Activated T-helper 17 cell treated with anti-CD3 and anti-CD28 coated beads, Interleukin-2, amount 50 U/mL, for 72 hours (primary cell): ENCODE measurements at places on chromosomes 16 and 17. TPM values are rescaled to one million over a fixed set of nuclear protein-coding genes. Genes with fewer than 3 reads are reported as not detected.

CENPN gene
- total RNA-seq: 51.0 TPM

HCRT gene
- not detected for total RNA-seq

DNA sequence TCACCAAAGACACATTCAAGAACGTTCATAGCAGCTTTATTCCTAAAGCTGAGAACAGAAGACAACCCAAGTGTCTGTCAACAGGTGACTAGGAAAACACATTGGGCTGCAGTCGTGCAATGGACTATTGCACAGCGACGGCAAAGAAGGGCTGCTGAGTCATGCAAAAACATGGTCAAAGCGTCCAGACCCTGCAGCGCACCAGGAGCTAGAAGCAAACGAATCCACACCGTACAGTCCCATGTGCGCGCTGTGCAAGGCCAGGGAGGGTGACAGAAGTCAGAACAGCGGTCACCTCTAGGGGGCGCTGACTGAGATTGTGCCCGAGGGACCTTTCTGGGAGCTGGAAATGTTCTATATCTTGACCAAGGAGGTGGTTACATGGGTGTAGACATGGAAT is 266.4 kb downstream of the MAF start:
- no peak for ATAC-seq

GRCh38 chr16:77793417-77793816 is 5.1 kb downstream of the VAT1L start:
- no peak for ATAC-seq

DNA sequence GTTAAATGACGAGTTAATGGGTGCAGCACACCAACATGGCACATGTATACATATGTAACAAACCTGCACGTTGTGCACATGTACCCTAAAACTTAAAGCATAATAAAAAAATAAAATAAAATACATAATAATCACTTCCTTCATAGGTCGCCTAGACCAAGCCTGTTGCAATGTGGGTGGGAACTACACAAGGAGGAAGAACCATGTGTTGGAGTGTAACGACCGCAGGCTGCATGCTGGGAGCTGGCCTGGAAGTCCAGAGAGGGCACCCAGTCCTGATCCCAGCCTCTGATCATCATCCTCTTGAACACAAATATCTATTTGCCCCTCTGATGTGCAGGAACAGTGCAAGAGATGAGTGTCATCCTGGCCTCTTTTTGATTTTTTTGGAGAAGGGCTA is 224.7 kb upstream of the ASIC2 start:
- no peak for ATAC-seq

- ATAC-seq: no peak
These were observed 149.7 kb downstream of the SNX29 start for GRCh38 chr16:12126091-12126806.

- no peak for ATAC-seq
These were observed 10.9 kb downstream of the CETP start for GRCh38 chr16:56972403-56973293.
